Transverse colon (tissue), 4 donors: ENCODE measurements at places on chromosomes 5 and 9. TPM values are rescaled to one million over a fixed set of nuclear protein-coding genes. Genes with fewer than 3 reads are reported as not detected.
A peak's percentile ranks its signal among the peaks of the same experiment; 100 is the strongest.

- H3K27ac ChIP-seq = peak overlapping the region; percentile 28
- peak overlapping the region; percentile 26 for H3K4me3 ChIP-seq
- DNase-seq = peak; percentile 77
- H3K4me1 ChIP-seq = no peaks in the 10 kb centered on the region
- no peaks in the 10 kb centered on the region for H3K36me3 ChIP-seq
These were observed 79.0 kb downstream of the TLR4 start for GRCh38 chr9:117782931-117783788.

Gene AMBP
- total RNA-seq = 0.96 TPM

- peak overlapping the region; percentile 59 for H3K27ac ChIP-seq
- DNase-seq = peak; percentile 51
- H3K4me3 ChIP-seq = no peak overlapping the region
- H3K4me1 ChIP-seq = no peaks in the 10 kb centered on the region
- no peaks in the 10 kb centered on the region for H3K36me3 ChIP-seq
- H3K27me3 ChIP-seq = no peaks in the 10 kb centered on the region
These were observed 62.9 kb downstream of the GADD45G start for GRCh38 chr9:89667726-89668125.

Gene ADAMTS6
- 0.96 TPM for total RNA-seq

GRCh38 chr5:33504570-33504969 lies 63.8 kb downstream of the TARS1 start:
- H3K27me3 ChIP-seq = no peaks in the 10 kb centered on the region
- no peak overlapping the region for H3K4me3 ChIP-seq
- no peak overlapping the region for H3K27ac ChIP-seq
- H3K36me3 ChIP-seq = no peaks in the 10 kb centered on the region
- no peak for DNase-seq

GRCh38 chr9:107710546-107710945 lies 221.0 kb upstream of the KLF4 start:
- no peaks in the 10 kb centered on the region for H3K4me1 ChIP-seq
- H3K36me3 ChIP-seq = no peaks in the 10 kb centered on the region
- DNase-seq = no peak
- H3K4me3 ChIP-seq = no peak overlapping the region
- H3K27ac ChIP-seq = no peak overlapping the region

Gene BHMT2
- 3.2 TPM for total RNA-seq

Gene LECT2
- total RNA-seq = not detected

Gene RNF183
- not detected for total RNA-seq

- no peaks in the 10 kb centered on the region for H3K27me3 ChIP-seq
- H3K4me3 ChIP-seq = no peak overlapping the region
- DNase-seq = no peak
- no peak overlapping the region for H3K27ac ChIP-seq
- peaks cover 3% of the 10 kb centered on the region for H3K4me1 ChIP-seq
These were observed 149.2 kb downstream of the GNA14 start for GRCh38 chr9:77498891-77499290.

DNA sequence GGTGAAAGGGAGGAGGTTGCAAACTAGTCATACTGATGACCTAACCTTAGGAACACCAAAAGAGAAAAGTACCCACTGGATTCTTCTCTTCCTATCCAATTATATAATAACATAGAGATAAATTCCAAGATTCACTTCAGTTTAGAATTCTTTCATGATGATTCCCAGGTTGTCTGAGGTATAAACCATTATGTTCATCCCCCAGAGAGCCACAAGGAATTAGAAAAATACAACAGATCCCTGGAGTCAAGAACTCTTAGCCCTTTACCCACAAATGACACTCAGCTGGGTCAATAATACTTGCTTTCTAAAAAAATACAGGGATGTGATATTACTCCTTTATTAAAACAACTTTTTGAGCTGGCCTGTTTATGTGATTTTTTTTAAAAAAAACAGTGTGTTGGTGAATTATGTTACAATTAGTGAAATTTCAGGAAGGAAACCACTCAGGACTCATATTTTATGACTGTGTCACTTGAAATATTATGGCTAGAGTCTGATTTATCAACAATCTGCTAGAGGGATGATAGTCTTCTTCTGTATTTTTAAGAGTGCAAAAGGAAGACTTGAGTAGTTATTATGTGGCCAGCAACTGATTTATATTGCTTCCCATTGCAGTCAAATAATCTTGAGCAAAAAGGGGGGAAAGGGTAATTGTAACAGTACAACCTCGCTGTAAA lies 338.2 kb downstream of the NFIB start:
- no peak overlapping the region for H3K27ac ChIP-seq
- no peaks in the 10 kb centered on the region for H3K27me3 ChIP-seq
- no peak for DNase-seq
- no peak overlapping the region for H3K4me3 ChIP-seq

DNA sequence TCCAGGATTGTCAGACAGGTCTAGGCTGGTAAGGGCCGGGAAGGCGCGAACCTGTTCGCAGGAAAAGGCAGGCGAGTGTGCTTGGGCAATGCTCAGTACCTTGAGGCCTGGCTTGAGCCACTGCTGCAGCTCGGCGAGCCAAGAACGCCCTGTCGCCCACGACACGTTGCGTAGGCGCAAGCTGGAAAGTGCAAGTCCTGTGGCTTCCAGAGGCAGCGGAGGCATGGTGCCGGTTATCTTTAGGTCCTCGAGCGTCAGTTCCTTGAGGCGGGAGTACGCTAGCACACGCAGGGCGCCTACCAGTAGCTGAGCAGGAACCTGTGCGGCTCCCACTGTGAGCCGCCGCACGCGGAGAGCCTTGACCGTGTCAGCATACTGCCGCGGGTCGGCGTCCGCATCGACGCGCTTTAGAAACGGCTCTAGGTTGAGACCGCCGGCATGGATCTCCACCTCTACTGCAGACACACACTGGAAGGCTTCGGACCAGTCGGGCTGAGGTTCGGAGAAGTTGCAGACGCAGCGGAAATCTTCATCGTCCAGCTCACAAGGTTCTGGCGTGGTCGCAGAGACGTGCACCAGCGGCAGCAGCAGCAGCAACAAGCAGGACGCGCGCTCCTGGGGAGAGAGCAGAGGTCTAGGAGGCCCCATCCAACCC lies 482 bp downstream of the CD14 start:
- peaks cover 19% of the 10 kb centered on the region for H3K4me1 ChIP-seq
- H3K27me3 ChIP-seq = no peaks in the 10 kb centered on the region
- peak overlapping the region; percentile 62 for H3K4me3 ChIP-seq
- peak overlapping the region; percentile 82 for H3K27ac ChIP-seq
- DNase-seq = peak; percentile 63

GRCh38 chr9:2411459-2412215 lies 209.9 kb upstream of the VLDLR start:
- H3K36me3 ChIP-seq = no peaks in the 10 kb centered on the region
- no peak overlapping the region for H3K27ac ChIP-seq
- no peaks in the 10 kb centered on the region for H3K27me3 ChIP-seq
- H3K4me1 ChIP-seq = no peaks in the 10 kb centered on the region

Gene NFIL3
- 15.8 TPM for total RNA-seq

DNA sequence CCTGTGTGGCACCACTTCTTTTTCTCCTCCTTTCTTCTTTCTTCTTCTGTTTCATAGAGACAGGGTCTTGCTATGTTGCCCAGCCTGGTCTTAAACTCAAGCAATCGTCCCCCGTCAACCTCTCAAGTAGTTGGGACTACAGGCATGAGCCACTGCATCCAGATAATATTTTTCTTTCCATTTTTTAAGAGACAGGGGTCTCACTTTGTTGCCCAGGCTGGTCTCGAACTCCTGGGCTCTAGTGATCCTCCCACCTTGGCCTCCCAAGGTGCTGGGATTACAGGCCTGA lies 47.4 kb upstream of the IER5L start:
- H3K36me3 ChIP-seq = no peaks in the 10 kb centered on the region
- no peak for DNase-seq
- no peak overlapping the region for H3K4me3 ChIP-seq
- H3K27ac ChIP-seq = no peak overlapping the region
- no peaks in the 10 kb centered on the region for H3K4me1 ChIP-seq
- no peaks in the 10 kb centered on the region for H3K27me3 ChIP-seq

Gene NEUROG1
- total RNA-seq = not detected

- H3K4me3 ChIP-seq = no peak overlapping the region
- peaks cover 2% of the 10 kb centered on the region for H3K4me1 ChIP-seq
- H3K27me3 ChIP-seq = no peaks in the 10 kb centered on the region
- H3K36me3 ChIP-seq = no peaks in the 10 kb centered on the region
These were observed 6.3 kb upstream of the CLIC3 start for GRCh38 chr9:137002646-137003041.
